A549 treated with RU486 at 1 μM for 4 hours (cell line): ENCODE measurements at places on chromosomes 1 and 21. TPM values are rescaled to one million over a fixed set of nuclear protein-coding genes. Genes with fewer than 3 reads are reported as not detected.

C8A gene
- not detected in 5 replicates for total RNA-seq

TGFBR3 gene
- total RNA-seq: 2.0 to 4.4 TPM (median 3.2 TPM) in 5 replicates

NMNAT2 gene
- 0.54 to 1.0 TPM (median 0.71 TPM) in 5 replicates for total RNA-seq

TRMT1L gene
- 8.6 to 18.2 TPM (median 13.1 TPM) in 5 replicates for total RNA-seq

TMEM81 gene
- 1.9 to 4.2 TPM (median 2.2 TPM) in 5 replicates for total RNA-seq

CLDN17 gene
- total RNA-seq: not detected in 5 replicates

AKNAD1 gene
- total RNA-seq: 0.69 to 2.0 TPM (median 0.94 TPM) in 5 replicates

SLAMF1 gene
- not detected in 5 replicates for total RNA-seq

NTNG1 gene
- total RNA-seq: not detected in 5 replicates

IFNLR1 gene
- total RNA-seq: 0.78 to 1.5 TPM (median 1.0 TPM) in 5 replicates

BARHL2 gene
- total RNA-seq: not detected in 5 replicates

LMNA gene
- 580 to 740 TPM (median 720 TPM) in 5 replicates for total RNA-seq

WDR64 gene
- total RNA-seq: not detected in 5 replicates

CHI3L1 gene
- not detected in 5 replicates for total RNA-seq

HES3 gene
- not detected in 5 replicates for total RNA-seq

CFAP107 gene
- total RNA-seq: not detected in 5 replicates

MAP1LC3C gene
- 0.21 to 0.23 TPM (median 0.22 TPM) in 3 of 5 replicates, not detected in the others for total RNA-seq

ITLN2 gene
- 0.22 to 0.33 TPM in 2 of 5 replicates, not detected in the others for total RNA-seq

SPATA46 gene
- total RNA-seq: not detected in 5 replicates

PLA2G2F gene
- total RNA-seq: not detected in 5 replicates

CYB561D1 gene
- 3.5 to 5.0 TPM (median 4.4 TPM) in 5 replicates for total RNA-seq

BLACAT1 gene
- 0.05 TPM in 1 of 5 replicates, not detected in the others for total RNA-seq

OLIG2 gene
- total RNA-seq: not detected in 5 replicates

ERVH48-1 gene
- total RNA-seq: not detected in 5 replicates

OPTC gene
- not detected in 5 replicates for total RNA-seq

IGSF5 gene
- total RNA-seq: not detected in 5 replicates

CSF1 gene
- 17.0 to 25.7 TPM (median 24.8 TPM) in 5 replicates for total RNA-seq

CXADR gene
- total RNA-seq: 5.1 to 12.0 TPM (median 9.5 TPM) in 5 replicates

DDX20 gene
- 6.1 to 10.4 TPM (median 8.7 TPM) in 5 replicates for total RNA-seq

ENAH gene
- 58.2 to 95.8 TPM (median 87.6 TPM) in 5 replicates for total RNA-seq

ZMYM1 gene
- total RNA-seq: 2.6 to 8.3 TPM (median 5.8 TPM) in 5 replicates

GJB3 gene
- total RNA-seq: 3.6 to 9.0 TPM (median 6.3 TPM) in 5 replicates
